ENCODE measurements at places on chromosomes 13 and 19.

DNA sequence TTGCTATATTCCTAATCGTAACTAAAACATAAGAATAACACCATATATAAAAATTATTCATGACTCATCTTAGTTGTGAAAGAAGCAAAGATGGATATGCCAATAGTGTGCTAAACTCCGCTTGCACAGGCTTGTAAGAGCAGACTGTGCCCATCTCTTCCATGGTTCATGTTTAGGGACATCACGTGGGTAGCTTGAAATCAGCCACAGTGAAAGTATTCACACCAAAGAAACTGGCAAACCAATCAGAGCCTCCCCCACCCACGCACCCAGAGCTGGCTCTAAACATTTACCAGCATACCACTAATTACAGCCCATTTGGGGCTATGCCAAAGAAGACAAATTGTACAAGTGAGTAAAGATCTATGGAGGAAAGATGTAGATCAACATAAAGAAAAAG lies 147.5 kb downstream of the DIAPH3 start:
- no peak for DNase-seq

DNA sequence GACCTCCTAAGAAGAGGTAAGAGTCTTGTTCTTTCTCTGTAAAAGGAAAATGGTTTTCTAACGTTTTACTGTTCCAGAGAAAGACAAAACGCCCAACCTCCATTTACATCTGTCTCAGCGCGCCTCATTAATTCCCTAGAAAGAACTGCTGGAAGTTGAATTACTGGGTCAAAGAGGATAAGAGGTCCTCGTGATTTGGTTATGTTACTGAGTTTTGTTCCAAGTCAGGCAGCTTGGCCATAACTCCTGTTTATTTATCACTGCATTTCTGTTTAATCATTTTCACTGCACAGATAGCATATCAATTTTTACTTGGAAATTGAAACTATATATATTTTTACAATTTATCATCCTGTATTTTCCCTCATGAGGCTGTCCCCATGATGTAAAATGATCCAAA lies 112.9 kb upstream of the PEG3 start:
- no peak for DNase-seq

- no peak for DNase-seq
These were observed 59.5 kb downstream of the TNFRSF19 start for GRCh38 chr13:23629566-23630272.

GRCh38 chr19:339262-339887 lies 5.2 kb downstream of the MIER2 start:
- DNase-seq: no peak

- DNase-seq: no peak
These were observed 251.3 kb downstream of the SHISA2 start for GRCh38 chr13:25800523-25800922.

DNA sequence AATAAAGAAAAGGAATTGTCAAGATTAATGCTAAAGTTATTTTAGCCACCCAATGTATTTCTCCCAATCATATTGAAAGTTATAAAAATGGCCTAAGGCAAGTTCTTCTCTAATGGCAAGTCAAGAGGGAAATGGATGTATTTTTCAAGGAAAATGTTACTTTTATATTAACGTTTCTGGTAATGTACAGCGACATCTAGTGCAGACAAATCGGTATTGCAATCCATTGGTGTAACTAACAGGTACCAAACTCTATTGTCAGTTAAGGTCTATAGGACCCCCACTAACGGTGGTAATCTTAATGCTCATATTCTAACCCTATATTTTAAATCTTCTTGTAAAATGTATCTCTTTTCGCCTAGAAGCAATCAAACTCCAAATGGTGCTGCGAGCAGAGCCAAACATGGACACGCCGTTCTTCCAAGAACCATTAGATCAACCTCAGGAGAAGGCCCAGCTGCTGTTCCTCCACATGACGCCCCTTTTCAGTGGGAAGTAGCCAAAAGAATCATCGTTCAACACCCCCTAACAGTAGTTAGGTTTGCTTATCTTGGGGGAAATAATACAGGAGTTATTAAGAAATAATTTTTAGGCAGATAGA lies 98.5 kb upstream of the PABPC3 start:
- no peak for DNase-seq

DNA sequence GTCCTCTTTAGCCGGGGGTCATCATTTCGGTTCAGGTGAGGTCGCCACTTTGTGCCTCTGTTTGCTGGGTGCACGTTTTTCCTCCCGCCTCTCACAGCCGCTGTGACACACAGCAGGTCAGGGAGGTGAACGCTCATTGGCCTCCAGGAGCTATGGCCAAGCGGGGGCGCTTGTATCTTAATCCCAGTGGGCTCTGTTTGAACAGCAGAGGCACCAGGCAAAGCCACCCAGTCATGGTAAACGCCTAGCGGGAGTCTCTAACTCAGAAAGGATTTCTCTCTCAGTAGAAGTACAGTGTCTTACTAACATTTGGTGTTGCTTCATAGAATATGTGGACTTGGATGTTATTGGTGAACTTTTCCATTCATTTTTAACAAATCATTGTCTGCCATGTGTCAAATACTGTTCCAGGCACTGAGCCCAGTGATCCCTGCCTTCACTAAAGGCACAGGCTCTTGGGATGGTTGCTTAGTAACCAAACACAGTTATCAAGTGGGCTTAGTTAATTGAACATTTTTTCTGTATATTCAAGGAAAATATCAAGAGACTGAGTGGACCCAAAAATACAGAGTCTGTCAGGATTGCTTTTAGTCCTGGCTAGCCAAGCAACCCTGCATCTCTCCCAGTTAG lies 186.7 kb downstream of the STK24 start:
- DNase-seq: no peak

- DNase-seq: no peak
These were observed 13.0 kb upstream of the ZNF460 start for GRCh38 chr19:57267291-57267690.

- DNase-seq: no peak
These were observed 457.6 kb upstream of the GPC6 start for GRCh38 chr13:92769046-92769445.

DNA sequence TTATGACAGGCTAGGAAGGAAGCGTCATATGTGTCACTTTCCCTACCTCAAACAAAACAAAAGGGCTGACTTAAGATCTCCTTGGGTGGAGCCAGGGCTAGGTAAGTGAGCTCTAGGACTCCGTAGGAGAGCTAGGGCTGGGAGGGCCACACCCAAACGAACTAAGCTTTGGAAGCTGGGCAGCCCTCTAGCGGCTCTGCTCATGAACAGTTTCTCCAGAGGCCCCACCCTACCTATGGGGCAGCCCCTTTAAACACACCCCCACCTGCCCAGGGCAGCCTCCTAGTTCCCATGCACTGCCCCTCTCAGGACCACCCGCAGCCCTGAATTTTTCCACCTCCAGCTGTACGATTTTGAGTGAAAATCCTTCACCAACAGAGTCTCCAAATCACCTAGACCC lies 3.5 kb downstream of the PEG3 start:
- DNase-seq: no peak

- no peak for DNase-seq
These were observed 201.2 kb upstream of the UBL3 start for GRCh38 chr13:30051531-30052060.

- DNase-seq: no peak
These were observed 112.5 kb upstream of the KL start for GRCh38 chr13:32903720-32904119.

GRCh38 chr19:7829166-7829520 lies 875 bp upstream of the EVI5L start:
- no peak for DNase-seq

DNA sequence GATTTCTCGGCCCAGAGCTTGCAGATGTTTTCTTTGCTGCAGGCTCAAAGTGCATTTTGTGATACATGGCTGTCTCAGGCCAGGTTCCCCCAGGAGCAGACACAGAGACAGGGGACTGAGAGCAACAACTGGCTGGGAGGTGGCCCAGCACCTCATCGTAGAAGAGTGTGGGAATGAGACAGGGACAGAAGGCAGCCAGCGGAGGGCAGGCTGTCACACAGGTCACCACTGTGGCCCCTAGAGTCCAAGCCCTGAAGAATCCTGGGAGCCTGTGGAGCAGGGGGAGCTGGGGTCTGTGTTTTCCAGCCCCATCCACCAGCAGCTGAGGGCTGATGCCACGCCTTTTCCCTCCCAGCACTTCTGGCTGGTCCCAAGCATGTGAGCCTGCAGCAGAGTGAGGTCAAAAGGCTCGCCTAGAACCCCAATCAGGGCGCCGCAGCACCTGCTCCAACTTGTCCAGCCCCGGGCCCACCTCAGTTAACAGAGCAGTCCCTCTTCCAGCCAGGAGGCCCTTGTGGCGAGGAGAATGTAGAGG lies 723.8 kb downstream of the UQCRFS1 start:
- DNase-seq: no peak

DNA sequence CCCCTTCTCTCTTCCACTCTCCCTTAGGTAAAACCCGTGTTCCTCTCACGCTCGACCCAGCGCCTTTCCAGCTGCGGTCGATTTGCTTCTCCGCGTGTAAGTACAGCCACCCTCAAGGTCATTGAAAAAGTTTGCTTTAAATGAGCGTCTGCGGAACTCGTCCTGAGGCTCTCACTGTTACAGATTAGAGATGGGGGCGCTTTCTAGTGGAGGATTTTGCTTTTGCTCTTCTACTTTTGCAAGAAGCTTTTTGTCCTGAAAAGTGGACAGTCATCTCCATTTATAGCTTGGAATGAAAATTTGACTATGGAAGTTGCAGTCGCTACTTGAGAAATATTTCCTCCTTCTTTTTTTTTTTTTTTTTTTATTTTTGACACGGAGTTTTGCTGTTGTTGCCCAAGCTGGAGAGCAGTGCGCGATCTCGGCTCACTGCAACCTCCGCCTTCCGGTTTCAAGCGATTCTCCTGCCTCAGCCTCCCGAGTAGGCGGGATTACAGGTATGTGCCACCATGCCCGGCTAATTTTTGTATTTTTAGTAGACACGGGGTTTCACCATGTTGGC lies 595 bp upstream of the RAB20 start:
- DNase-seq: no peak

DNA sequence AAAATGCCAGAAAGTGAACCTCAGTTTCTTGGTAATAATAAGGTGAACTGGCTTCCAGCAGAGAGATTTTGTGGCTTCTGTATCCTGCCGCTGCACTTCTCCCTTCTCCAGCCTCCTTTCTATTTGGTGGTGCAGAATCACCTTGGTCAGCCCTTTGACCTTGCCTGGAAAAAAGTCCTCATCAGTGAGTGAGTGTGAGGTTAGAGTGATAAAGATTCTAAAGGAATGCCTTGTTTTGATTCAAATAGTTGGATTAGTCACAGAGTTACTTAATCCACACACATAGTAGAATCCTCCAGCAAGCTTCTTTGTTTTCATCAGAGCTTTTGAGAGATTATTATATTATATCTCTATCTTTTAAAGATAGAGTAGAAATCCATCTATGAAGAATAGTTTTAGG lies 140.9 kb downstream of the KCNRG start:
- DNase-seq: no peak

DNA sequence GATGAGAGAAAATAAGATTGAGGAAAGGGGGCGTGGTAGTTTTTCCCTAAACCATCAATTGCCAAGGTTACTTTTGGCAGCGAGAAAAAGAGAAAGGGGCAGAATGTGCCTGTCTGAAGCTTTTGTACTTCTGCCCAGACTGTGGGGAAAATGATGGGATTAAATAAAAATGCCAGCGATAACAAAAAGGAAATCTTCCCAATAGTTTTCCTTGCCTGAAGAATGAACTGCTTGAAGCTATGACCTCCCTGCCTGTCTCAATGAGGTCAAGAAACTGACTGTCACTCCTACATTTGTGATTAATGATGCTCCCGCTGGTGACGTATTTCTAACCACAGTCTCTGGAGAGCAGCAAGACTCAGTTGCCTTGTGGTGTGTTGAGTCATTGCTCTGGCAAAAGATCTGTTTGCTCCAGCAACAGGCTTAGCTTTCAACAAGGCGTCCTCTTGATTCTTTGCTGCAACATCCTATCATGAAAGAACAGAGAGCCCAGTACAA lies 1051.5 kb downstream of the DIAPH3 start:
- no peak for DNase-seq

DNA sequence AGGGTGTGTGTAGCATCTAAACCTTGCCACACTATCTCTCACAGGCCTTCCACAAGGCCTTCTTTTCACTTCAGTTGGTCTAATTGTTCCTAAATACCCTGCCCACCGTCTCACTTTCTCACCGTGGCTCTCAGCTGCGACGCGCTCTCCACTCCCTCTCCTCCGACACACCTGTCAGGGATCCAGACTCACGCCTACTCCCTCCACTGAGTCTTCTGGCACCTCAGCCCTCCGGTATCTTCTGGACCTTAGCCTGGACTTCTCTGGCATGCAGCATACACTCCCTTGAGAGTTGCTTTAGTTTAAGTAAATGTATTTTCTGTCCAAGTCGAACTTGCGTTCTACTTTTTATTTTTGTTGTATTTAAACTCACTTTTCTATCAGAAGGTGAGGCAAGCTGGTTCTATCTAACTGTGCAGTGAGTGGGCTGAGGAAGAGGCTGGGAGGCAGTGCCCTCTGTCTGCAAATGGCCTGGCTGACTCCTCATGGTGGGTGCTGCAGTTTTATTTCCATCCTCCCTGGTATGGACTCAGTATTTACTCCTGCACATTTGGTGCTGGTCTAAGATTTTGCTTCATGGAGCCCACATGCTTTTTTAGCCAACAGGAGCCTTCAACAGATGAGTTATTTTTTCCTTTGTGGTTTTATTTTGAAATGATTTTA lies 28.5 kb upstream of the ARGLU1 start:
- DNase-seq: no peak

DNA sequence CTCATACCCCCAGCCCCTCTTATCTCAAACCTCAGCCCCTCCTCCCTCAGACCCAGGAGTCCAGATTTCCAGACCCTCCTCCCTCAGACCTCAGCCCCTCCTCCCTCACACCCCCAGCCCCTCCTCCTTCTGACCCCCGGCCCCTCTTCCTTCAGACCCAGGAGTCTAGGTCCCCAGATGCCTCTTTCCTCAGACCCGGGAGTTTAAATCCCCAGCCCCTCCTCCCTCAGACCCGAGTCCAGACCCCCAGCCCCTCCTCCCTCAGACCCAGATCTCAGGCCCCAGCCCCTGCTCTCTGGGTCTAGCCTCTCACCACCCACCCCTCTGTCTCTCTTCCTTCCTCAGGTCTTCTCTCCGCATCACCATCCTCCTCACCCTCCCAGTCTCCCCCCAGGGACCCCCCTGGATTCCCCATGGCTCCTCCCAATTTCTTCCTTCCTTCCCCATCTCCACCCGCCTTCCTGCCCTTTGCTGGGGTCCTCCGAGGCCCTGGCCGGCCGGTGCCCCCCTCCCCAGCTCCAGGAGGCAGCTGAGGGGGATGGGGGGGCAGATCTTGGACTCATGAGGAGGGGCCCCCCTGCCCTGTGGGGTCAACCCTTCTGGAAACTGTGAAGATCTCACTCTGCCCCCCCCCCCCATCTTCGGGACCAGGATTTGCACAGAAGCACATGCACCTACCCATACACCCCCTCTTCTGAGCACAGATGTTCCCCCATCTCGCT lies 10.7 kb downstream of the BCL3 start:
- DNase-seq: no peak

GRCh38 chr19:27735314-27735713 lies 1477.6 kb downstream of the UQCRFS1 start:
- no peak for DNase-seq
